ENCODE measurements at places on chromosomes 7 and 10.

- no peak for DNase-seq
Measured at GRCh38 chr10:29680091-29680490, 45.3 kb upstream of the SVIL start.

GRCh38 chr10:46035923-46036849 lies 5.8 kb upstream of the NCOA4 start:
- peak; percentile 60 for DNase-seq

- no peak for DNase-seq
Measured at GRCh38 chr10:631266-631665, 58.2 kb downstream of the DIP2C start.

DNA sequence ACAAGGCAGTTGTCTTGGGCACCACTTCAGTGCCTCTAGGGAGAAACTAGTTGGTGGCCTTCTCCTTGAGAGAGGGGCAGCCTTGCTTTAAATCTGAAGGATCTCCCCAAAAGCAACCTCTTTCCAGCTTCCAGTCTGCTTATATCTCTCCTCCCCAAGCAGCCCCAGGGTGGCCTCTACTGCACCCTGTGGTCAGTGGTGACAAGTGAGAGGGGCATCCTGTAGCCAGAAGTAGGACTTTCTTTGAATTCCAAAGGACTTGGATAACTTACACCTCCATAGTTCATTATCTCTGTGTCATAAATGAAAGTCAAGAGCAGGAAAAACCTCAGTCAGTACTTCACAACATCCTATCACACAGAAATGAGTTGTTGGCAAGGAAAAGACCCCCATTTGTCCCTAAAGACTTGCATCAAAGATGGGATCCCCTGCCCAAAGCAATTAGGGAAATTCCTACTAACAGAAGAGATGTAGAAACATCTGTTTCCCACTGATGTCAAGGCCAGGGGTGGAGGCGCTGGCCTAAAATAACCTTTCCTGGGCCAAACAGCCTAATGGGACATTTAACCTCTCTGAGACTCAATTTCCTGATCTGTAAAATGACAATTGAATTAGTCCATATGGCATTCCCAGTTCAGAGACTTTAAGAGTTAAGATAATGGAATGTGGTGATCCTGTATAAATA lies 44.0 kb upstream of the ANKRD1 start:
- DNase-seq: peak; percentile 18

DNA sequence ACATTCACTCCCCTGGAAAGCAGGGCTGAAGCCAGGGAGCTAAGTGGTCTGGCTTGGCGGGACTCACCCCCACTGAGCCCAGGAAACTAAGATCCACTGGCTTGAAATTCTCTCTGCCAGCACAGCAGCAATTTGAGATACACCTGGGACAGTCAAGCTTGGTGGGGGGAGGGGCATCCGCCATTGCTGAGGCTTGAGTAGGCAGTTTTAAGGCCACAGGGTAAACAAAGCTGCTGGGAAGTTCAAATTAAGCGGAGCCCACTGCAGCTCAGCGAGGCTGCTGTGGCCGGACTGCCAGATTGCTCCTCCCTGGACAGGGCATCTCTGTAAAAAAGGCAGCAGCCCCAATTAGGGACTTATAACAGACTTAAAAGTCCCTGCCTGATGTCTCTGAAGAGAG lies 108.2 kb upstream of the FAM13C start:
- no peak for DNase-seq

DNA sequence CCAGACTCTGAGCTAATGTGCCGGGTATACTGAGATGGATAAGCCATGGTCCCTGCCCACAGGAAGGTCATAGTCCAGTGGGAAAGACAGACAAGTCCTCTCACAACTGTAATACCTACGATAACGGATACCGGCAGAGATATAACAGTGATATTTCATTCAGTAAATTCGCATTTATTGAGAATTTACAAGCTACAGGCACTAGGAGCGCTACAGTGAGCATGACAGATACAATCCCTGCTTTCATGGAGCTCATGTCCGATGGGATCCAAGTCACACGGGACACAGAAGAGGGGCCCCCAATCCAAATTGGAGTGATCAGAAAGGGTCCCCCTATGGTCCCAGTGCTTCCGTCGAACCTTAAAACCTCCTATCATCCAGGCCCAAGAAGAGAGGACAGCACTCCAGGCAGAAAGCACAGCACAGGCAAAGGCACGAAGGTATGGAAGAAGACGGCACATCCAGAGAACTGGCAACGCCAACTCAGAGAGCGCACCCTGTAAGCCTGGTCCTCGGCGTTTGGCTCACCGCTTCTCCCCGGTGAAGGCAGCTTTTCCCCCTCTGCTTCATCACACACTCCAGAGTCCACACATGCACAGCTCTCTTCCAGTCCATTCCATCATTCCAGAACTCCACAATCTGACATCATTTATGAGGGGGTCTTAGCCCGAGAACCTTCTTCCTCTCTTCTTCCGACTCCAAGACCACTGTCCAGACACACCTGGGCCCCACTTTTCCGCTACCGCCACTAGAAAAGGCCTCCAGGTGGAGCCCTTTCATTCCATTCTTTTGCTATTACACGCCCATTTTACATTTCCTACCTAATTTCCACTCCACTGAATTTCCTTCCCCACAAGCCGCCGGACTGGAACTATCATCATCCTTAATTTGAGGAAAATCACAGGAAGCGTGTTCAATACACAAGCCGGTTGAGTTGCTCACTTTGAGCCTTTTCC lies 47.8 kb upstream of the NKX2-3 start:
- no peak for DNase-seq

DNA sequence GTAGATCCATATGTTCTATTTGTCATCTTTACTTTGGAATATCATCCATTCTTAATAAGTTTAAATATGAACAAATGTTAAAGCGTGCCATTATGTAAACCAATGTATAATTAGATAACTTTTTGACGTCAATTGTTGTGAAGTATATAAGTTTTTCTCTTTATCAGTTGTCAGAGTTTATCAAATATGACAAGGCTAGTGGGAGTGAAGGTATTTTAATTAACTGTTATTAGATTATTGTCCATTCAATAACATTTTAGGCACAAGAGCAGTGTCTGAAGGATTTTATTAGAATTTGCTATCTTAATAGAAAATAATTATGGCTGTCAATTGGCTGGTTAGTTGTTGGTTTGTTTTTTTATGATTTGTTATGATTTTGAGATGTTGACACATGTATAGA lies 280.6 kb downstream of the CDK14 start:
- DNase-seq: no peak

- peak; percentile 36 for DNase-seq
Measured at GRCh38 chr10:22308390-22308789, 7.8 kb upstream of the COMMD3 start.

DNA sequence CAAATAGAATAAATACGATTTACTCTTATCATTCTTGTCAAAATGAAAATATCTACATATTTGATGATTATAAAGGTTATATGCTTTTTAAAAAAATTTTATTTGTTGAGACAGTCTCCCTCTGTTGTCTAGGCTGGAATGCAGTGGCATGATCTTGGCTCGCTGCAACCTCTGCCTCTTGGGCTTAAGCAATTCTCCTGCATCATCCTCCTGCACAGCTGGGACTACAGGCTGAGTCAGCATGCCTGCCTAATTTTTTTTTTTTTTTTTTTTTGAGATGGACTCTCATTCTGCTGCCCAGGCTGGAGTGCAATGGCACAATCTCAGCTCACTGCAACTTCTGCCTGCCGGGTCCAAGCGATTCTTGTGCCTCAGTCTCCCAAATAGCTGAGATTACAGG lies 48.9 kb downstream of the PUS7 start:
- DNase-seq: no peak

DNA sequence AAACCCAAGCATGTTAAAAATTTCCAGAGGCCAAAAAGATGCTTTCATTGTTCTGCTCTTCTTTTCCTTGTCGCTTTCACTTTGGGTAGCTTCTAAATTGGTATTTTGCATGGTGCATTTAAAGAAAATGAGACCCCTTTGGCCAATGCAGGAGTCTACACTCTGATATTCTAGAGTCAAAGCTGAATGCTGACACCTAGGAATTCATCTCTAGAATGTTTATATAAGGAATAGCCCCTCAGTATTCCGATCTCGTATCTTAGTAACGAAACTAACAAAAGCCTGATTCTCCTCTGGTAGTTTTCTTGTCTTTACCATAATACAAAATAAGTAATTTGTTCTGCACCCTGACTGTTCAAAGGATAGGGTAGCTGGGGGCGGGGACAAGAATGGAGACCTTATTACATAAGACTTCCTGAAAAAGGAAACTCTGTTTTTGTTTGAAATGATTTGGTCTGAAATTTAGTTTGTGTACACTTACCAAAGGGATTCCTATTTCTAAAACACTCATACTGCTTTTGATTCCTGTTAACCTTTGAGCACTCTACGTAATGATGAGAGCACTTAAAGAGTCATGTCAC lies 17.1 kb downstream of the IKZF1 start:
- no peak for DNase-seq

GRCh38 chr10:26464632-26465280 lies 26.6 kb downstream of the APBB1IP start:
- no peak for DNase-seq

- peak; percentile 58 for DNase-seq
Measured at GRCh38 chr7:107506674-107507339, 37.0 kb downstream of the GPR22 start.

DNA sequence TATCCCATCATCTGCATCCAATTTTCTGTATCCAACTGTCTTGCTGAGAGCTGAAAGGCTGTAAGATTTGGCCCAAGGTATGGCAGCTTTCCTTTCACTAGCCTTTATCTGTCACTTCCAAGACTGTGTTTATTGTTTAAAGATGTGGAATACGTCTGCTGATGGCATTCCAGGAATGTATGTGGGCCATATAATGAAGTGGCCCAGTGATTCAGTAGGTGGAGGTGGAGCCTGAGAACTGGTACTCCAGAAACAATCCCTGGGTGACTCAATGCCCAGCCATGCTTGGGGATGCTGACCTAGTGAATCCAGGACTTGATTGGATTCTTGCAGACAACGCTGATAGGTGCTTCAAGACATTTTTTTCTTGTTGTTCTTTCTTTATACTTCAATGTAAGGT lies 13.5 kb downstream of the NEUROD6 start:
- no peak for DNase-seq

DNA sequence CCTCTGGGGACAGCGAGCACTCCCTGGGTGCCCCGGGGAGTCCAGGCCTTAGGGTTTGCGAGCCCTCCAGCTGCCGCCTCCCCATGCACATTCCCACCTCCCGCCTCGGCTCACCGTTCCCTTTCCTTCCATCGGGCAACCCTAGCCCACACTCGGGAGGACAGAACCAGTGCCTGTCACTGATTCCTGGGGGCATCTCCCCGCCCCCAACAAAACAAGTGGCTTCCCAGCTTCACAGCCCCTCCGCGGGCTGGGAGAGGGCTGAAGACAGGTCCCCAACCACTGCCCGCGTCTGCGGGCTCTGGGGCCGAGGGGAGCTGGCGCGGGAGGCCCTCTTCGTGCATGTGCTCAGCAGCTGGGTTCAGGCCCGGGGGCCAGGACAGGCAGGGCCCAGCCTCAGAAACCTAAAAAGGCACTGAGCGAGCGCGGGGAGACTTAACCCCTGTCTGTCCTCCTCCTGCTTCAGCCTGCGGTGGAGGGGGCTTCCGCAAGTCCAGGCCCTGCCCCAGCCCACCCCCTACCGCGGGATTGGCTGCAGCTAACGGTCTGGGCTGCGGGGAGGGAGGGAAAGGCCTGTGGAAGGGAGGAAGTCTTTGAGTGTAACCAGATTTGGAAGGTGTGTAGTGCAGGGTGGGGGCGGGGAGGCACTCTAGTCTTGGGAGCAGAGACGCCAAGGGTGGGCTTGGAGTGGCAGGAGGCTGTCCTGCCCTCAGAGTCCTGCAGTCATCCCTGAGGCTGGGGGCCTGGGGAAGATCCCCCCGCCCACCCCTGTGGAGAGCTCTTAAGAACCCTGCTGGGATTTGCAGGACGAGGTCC lies 1.2 kb downstream of the FLNC start:
- DNase-seq: peak; percentile 65

DNA sequence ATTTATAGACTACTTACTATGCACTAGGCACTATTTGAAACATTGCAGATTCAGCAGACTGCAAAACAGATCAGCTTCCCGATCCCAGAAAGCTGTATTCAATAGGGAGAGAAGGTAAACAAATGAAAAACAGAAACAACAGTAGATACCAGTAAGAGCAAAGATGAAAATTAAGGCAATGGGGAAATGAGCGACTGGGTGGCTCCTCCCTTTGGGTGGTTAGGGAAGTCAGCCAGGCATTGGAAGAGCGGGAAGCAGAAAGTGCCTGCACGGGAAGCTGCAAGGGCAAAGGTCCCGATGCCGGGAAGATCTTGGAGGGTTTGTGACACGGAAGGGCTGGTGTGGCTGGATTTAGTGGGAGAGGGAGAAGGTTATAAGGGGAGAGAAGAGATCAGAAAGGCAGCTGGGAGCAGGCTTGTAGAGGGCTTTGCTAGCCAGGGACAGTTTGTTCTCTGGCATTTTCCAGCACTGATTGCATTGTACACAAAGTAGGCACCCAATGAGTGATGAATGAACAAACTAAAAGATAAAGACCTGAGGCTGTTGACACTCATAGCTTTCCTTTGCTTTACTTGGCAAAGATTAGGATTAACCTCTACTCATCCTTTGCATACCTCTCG lies 67.8 kb downstream of the NAMPT start:
- peak; percentile 86 for DNase-seq

DNA sequence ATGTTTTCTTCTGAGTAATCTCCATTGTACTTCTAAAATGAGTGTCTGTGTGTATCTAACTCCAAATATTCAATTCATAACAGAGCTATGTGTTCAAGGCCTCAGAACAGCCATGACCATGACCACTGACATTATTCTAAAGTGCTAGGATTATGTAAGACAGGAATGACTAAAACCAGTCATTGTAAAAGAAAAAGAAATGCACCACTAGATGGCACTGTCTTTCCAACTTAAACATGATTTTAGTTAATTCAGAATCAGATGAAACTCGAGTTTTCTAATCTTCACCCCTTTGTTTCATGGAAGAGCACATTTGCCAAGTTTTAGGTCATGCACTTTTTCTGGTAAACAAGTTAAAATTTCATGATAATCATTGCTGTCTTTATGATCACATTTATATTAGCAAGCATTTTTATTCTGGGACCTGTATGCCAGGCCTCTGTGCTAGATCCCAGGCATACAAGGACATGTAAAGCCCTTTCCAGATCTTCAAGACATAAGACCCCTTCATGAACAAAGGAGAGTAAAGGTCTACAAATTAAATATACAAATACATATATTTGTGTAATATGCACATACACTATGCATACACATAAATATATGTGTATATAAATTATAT lies 26.1 kb upstream of the RSU1 start:
- DNase-seq: peak; percentile 83

GRCh38 chr10:132469197-132469884 lies 68.2 kb upstream of the INPP5A start:
- peak; percentile 22 for DNase-seq

DNA sequence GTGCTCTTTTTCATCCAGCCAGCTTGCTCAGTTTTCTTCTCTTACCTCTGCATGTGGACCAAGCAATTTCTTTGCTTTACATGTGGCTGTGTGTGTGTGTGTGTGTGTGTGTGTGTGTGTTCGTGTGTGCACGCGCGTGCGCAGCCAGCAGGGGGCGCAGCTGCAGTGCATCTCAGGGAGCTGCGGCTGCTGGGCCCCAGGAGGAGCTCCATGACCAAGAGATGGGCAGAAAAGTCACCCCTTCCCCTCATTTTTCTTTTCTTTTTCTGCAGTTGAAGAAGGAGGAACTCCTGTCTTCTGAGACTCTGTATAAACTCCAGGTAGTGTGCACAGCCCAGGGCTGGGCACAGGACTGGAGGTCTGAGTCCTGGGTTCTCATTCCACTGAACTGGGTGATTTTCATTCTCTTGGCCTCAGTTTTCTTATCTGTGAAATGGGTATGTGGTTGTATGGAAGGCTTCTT lies 41.8 kb downstream of the BLNK start:
- DNase-seq: peak; percentile 49

GRCh38 chr7:94431619-94432280 lies 37.1 kb downstream of the COL1A2 start:
- no peak for DNase-seq

GRCh38 chr7:37943905-37944736 lies 23.7 kb downstream of the EPDR1 start:
- DNase-seq: no peak

Data from endothelial cell of umbilical vein (primary cell).